Right kidney (tissue), 9 donors: ENCODE measurements at places on chromosomes 1 and 21.
A peak's percentile ranks its signal among the peaks of the same experiment; 100 is the strongest.

- DNase-seq = no peak
These were observed 284.1 kb downstream of the BACH1 start for GRCh38 chr21:29582855-29583254.

DNA sequence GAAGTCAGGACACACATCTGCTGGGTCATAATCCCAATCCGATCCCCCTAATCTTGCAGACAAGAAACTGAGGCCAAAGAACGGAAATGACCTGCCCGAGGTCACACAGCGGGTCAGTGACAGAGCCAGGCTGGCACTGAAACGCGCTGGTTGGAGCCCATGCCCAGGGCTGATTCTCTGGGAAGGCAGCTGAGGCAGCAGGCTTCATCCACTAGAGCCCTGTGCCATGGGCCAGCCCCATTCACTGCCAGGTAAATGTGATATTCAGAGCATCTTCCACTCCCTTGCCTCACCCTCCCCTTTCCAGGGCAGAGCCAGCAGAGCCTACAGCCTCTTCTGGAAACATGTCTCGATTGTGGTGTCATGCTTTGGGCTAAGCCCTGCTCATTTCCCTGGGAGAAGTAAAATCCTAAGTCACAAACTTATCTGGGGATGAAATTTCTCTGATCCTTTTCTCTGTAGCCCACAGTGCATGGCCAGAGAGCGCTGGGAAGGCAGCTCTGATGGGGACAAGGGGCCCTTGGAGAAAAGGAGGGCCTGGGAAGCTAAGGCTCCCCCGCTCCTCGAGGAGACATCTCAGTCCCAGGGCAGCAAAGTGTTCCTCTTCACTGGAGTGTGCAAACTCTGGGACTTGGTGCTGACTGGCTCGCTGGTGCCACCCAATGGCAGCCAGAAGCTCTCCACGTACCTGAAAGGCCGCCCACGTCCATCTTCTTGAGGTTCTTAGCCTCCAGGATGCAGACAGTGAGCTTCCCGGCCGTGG lies 110.4 kb downstream of the SYT2 start:
- DNase-seq = peak; percentile 52

GRCh38 chr1:227429447-227430359 lies 111.4 kb upstream of the CDC42BPA start:
- peak; percentile 48 for DNase-seq

DNA sequence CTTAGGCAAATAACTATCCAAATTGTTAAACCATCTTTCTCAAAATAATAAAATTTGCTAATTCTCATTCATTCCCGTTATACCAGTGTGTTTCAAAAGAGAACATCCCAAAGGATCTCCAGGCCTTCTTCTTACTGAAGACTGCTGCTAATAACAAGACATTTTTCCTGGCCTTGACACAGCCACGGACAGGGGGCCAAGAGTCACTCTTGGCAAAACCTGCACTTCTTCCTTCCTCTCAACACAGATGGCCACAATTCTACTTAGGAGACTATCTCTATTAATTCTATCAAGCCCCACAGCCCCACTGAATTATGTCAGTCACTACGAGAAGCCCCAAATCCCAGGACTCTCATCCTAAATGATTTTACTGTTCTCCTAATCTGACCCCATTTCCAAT lies 86.0 kb downstream of the EVI5 start:
- DNase-seq = no peak

DNA sequence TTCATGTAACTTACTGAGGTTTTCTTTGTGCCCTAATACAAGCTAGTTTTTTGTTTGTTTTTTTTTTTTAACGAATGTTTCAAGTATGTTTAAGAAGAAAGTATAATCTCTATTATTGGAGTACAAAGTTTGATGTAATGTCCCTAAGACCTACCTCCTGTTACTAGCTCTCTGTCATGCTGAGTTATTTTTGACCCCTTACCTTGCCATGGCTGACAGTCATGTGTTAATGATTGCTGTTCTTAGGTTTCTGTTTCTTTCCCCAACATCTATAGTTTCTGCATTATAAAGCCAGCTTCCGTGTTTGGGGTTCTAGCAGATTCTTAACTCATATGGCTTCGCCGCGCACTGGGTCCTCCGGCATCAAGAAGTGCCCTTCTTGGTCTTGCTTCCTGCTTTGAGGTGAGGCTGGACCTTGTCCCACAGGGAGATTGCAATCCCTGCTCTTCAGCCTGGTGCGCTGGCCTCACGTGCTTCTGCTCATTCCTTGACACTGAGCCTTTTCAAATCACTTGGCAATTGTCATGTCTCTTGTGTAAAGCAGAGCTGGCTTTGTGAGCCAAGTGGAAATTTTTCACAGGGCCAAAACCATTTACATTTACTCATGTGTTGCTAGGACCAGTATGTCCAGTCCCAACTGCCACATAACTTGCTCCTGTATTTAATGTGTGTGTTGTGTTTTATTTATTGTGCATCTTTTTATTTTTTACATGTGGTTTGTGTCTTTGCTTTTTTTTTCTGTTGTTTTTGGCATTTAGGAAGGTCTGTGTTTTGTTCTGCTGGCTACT lies 135.0 kb upstream of the COL6A1 start:
- DNase-seq = no peak

- DNase-seq = no peak
These were observed 161.8 kb downstream of the AMY1C start for GRCh38 chr1:103911450-103911849.

DNA sequence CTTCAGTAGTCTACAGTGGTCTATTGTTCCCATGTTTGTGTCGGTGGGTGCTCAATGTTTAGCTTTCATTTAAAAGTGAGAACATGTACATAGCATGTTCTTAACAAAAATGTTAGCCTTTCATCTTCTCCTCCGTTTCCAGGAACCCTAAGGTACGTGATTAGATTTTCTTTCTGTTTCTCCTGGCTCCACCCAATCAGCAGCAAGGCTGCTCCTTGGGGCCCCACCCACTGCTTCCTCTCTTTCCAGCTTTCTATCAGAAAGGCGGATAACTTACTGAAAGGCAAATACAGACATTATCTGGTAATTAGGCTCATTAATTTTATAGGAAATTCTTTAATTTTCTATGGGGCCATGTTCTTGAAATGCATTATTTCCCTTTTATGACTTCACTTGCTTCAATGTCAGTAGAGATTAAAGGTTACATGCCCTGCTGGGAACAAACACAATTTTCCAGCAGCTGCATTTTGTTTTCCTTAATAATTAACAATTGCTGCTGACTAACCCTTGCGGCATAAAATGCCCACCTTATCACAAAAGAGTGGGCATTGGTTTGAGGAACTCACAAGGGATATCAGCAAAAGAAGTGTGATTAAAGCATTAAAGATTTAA lies 324.9 kb upstream of the SNX7 start:
- peak; percentile 11 for DNase-seq

DNA sequence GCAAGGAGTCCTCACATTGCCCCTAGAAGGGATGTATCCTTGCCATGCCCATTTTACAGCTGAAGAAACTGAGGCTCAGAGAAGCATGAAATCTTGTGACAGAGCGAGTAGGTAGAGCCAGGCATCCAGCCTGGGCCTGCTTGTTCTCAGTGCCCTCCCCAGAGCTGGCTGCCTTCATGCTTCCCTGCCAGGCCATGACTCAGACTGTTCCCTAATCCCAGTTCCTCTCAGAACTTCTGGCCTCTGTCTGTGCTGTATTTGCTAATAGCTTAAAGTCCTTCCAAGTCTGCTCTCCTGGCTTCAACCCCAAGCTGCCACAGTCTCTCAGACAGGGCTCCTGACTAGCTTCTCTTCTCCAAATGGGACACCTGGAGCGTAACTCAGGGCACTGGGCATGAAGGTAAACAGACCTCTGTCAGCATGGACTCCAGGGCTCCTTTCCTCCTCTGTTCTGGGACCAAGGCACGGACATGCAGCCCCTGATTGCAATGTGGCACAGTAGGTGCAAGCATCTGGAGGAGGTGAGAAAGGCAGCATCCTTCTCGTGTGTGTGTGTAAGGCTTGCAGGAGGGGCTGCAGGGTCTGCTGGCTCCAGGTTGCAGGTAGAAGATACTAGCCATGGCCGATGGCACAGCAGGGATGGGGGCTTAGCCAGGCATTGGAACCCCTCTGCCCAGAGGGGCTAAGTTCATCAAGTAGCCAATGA lies 122.7 kb downstream of the HMGB4 start:
- no peak for DNase-seq

GRCh38 chr21:42039470-42039901 lies 29.3 kb upstream of the ZBTB21 start:
- no peak for DNase-seq

DNA sequence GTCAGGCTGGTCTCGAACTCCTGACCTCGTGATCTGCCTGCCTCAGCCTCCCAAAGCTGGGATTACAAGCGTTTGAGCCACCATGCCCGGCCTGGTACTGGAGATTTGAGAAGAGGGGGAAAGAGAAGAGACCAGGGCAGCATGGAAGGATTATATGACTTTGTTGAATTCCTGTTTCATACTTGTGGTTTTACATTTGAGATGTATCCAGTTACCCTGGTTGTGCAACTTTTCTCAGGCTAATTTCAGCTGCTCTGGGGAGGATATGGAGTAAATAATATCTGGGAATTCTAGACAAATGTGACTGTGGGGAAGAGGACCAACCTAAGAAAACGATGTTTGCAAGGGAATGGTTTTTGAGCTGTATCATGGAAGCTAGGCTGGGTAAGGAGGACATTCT lies 89.5 kb upstream of the GREM2 start:
- DNase-seq = no peak

- DNase-seq = no peak
These were observed 29.9 kb upstream of the LRRC3 start for GRCh38 chr21:44425307-44425894.

- DNase-seq = no peak
These were observed 70.6 kb upstream of the ZBTB18 start for GRCh38 chr1:243980471-243980870.

GRCh38 chr1:143736562-143736961 lies 235.2 kb downstream of the FAM72C start:
- DNase-seq = no peak

- no peak for DNase-seq
These were observed 36.2 kb upstream of the ZNF496 start for GRCh38 chr1:247367786-247368422.

DNA sequence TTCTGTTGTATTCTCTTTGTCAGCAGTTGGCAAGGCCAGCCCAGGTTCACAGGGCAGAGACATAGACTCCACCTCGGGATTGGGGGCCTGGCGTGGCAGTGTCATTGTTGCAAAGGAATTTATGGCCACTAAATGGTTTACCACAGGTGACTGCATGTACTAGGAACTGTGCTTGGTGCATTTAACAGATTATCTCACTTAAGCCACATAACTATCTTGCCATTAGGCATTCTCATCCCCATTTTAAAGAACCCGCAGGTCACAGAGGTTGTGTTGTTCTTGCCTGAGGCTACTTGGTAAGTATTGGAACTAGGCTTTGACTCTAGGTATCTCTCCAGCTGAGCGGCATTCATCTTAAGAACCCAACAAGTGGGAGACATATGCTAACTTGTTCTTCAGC lies 9.7 kb downstream of the TLCD4 start:
- no peak for DNase-seq

DNA sequence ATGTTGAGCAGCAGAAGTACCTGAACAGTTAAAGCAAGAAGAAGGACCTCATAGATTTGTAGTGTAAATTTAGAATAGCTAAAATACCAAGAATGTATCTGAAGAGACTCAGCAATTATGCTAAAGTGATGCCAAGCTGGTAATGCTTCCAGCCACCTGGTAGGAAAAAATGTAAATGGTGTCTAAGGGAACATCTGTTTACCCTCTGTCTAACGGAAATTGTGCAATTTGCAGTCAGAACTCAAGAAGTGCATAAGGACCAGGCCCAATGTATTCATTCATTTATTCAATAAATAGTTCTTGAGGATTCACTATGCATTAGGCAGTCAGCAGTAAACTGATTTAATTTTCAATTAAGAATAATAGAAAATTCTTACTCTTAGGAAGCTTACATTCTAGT lies 116.0 kb upstream of the ADGRL4 start:
- DNase-seq = no peak

GRCh38 chr1:103900005-103900404 lies 150.3 kb downstream of the AMY1C start:
- DNase-seq = no peak

- DNase-seq = no peak
These were observed 82.9 kb upstream of the ARTN start for GRCh38 chr1:43850591-43851233.

DNA sequence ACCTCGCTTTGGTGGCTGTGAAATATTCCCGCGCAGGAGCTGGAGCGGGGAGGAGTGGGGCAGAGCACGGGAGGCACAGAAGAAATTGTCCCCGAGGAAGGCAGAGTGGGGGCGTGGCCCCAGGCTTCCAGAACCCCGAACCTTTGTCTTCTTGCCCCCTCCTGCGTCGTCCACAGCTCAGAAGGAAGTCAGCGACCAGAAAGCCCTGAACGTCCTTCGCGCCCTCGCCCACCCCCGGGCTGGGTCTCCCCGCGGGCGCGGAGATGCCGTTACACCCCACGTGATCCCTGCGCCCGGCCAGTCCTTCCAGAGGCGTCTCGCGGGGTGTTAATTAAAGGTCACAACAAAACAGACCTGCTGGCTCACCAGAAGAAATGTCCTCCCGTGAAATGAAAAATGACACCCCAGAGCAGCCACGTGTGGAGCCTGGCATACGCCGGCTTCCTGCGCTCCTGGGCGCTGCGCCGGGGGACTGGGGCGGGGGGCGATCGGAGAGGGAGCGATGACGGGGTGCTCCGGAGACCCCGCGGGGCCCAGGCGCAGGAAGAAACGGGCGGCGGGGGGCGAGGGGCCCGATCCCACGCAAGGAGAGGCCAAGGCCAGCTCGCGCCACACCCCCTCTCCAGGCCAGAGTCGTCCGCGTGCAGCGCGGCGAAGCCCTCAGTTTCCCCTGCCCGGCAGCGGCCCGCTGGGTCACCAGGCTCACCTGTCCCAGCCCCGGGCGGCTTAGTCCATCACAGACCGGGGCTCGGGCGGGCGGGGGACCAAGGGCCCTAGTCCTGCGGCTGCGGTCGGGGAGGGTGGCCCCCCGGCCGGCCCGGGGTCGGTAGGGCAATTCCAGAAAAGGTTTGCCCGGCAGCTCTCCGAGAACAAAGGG lies 995 bp upstream of the KIF26B start:
- DNase-seq = peak; percentile 79

- no peak for DNase-seq
These were observed 236.6 kb upstream of the RAB4A start for GRCh38 chr1:229034342-229034741.

DNA sequence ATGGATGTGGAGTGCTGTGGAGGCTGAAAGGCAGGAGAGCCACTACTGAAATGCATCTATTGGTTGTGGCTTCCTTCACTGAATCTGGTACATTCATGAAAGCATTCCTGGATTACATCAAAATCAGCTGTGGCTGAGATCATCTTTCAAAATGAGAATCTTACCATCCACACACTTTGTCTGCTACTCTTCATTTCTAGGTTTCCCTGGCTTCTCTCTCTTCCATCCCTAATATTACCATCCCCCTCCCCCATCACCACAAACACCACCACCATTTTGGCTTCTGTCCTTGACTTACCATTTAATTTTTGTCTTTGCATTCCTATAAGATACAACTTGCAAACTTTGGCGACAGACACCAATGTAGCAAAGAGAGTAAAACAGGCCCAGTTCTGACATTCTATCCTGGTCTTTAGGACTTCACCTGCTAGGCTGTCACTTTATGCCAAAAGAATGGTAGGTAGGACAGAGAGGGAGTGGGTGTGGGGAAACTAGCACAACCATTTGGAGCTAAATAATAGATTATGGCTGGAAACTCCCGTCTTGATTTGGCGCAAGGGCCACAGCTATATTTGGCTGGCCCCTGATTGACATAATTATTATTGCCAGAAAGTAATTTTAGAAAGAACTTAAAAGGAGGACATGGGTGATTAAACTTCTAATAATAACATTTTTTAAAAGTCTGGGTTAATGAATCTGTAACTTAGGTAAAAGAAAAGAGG lies 15.1 kb upstream of the DUSP10 start:
- no peak for DNase-seq

GRCh38 chr1:16111771-16112595 lies 38.5 kb upstream of the FAM131C start:
- peak; percentile 62 for DNase-seq
